ENCODE measurements at places on chromosomes 6 and 20. TPM values are rescaled to one million over a fixed set of nuclear protein-coding genes. Genes with fewer than 3 reads are reported as not detected.

DNA sequence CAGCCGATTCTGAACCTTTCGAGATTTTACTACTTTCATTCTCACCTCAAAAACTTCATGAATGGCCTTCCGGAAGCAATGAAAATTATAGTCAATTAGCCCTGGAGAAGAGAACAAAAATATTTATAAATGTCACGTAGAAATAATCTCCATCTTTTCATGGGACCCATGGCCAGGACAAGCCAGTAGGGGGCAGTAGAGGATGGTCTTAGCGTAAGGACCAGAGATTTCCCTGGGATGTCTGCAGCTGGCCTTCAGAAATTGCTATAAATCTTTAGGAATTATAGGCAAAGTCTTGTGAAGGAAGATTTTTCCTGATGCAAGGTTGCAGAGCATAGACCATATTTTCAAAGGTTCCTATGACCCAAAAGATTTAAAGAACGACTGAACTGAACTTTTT is 15.6 kb upstream of the UBE2J1 start:
- peak; percentile 85 for DNase-seq

DNA sequence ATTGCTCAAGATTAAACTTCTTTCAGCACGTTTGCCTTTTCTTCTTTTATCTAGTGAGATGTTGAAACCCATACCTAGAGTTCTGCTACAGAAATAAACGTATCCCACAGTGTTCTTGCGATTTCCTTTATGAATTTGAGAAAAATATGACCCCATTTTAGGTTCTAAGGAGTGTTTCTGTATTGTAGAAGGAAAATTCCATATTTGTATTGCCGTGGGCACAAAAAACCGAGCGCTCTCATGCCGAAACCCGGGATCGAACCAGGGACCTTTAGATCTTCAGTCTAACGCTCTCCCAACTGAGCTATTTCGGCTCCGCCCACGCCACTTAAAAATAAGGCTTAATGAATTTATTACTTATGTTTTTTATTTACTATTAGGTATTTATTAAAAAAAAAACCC is 23.7 kb downstream of the ZNF311 start:
- DNase-seq, result peak; percentile 95

DNA sequence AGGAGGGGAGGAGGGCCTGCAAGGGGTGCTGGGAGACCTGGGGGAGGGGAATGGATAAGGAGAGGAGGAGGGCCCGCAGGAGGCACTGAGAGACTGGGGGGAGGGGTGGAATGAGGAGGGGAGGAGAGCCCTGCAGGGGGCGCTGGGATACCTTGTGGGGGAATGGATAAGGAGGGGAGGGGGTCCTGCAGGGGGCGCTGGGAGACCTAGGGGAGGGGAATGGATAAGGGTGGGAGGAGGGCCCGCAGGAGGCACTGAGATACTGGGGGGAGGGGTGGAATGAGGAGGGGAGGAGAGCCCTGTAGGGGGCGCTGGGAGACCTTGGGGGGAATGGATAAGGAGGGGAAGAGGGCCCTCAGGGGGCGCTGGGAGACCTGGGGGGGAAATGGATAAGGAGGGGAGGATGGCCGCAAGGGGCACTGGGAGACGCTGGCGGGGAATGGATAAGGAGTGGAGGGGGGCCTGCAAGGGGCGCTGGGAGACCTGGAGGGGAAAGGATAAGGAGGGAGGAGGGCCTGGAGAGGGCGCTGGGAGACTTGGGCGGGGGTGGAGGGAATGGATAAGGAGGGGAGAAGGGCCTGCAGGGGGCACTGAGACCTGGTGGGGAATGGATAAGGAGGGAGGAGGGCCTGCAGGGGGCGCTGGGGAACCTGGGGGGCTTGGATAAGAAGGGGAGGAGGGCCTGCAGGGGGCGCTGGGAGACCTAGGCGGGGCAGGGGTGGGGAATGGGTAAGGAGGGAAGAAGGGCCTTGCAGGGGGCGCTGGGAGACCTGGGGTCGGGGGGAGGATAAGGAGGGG is 1.3 kb upstream of the CTCFL start:
- peak; percentile 91 for DNase-seq

DNA sequence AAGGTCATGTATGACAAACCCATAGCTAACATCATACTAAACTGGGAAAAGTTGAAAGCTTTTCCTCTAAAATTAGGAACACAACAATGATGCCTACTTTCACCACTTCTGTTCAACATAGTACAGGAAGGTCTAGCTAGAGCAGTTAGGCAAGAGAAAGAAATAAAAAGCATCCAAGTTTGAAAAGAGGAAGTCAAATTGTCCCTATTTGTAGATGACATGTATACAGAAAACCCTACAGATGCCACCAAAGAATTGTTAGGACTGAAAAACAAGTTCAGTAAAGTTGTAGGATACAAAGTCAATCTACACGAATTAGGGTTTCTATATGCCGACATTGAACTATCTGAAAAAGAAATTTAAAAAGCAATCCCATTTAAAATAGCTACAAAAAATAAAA is 89.4 kb upstream of the GLP1R start:
- DNase-seq, result no peak

Gene EPHA7
- total RNA-seq, result not detected

DNA sequence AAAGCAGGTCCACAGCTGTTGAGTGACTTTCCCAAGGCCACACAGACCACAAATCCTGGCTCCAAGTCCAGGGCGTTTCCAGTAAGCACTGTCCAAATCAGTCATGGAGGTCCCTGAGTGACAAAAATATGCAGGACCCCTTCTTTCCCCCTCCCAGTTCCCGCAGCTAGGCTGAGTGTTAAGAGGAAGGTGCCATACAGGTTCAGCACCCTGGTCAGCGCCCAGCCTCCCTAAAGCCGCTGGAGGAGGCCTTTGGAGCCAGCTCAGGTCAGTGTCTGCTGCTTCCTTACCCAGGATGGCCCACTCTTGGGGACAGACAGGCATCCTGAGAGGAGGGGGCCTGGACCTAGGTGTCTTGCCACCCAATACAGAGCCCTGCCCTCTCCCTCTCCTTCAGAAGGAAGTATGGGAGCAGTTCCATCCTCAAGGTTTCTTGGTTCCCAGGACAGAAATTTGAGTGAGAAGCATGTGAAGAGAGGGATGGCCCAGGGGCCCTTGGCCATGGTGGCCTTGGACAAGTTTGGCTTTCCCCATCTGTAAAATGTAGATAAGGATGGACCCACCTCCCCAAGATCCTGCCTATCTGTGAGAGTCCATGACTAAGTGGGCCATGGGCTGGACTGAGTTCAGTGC is 13.2 kb downstream of the TMEM74B start:
- DNase-seq, result peak; percentile 53

Gene ZC3H12D
- total RNA-seq, result 92.0 TPM

Gene ARFGEF3
- total RNA-seq, result not detected

Measured in Karpas-422 (cell line).